ENCODE measurements at places on chromosomes 1 and 21. TPM values are rescaled to one million over a fixed set of nuclear protein-coding genes. Genes with fewer than 3 reads are reported as not detected.

- H3K27me3 ChIP-seq = no peaks in the 10 kb centered on the region
- no peaks in the 10 kb centered on the region for H3K4me1 ChIP-seq
- no peaks in the 10 kb centered on the region for H3K36me3 ChIP-seq
- no peak for DNase-seq
- no peak overlapping the region for H3K27ac ChIP-seq
These were observed 155.0 kb upstream of the RUNX1 start for GRCh38 chr21:35204125-35204524.

- 0 out of 2 replicates have a peak, but pooled peaks cover 3% of the 10 kb centered on the region for H3K27me3 ChIP-seq
- H3K27ac ChIP-seq = no peak overlapping the region
- no peak for DNase-seq
- no peaks in the 10 kb centered on the region for H3K36me3 ChIP-seq
These were observed 15.7 kb upstream of the GLIS1 start for GRCh38 chr1:53754484-53755312.

The AK2 gene
- 213 TPM for total RNA-seq

DNA sequence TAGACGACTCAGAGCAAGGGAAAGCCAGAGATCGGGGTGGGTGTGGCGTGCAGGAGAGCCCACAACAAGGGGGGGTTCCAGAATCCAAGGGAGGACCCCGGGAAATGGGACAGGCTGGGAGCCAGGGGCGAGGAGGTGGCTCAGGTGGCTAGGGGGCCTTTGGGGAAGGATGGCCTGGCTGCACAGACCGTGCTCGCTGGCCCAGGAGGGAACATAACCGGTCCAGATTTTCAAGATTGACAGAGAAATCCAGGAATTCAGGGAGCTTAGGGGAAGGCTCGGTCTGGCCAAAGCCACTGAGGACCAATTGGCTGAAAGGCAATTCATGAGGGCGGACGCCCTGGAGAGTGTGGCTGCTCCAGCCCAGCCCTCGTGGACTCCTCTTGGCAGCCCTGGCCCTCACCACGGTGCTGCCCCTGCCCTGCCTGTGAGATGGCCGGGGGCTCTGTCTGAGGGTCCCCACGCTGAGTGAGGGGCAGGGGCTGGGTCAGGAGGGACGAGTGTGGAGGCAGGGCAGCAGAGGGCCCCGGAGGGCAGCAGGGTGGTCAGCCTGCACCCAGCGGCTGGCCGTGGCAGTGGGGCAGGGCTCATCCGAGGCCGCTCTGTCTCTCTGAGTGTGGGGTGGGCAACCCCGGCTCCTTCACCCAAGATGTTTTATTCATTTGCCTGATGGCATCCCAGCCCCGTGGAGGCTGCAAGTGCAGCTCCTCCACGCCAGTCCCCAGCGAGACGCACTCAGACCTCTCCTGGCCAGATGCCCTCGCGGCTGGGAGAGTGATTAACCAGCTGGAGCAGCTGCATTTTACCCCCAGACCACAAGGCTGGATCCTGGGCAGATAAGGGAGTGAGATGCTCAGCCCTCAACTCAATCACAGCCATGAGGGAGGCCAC lies 5.6 kb upstream of the LRRC3 start:
- no peaks in the 10 kb centered on the region for H3K4me1 ChIP-seq
- H3K36me3 ChIP-seq = no peaks in the 10 kb centered on the region
- H3K27me3 ChIP-seq = no peaks in the 10 kb centered on the region
- H3K27ac ChIP-seq = no peak overlapping the region

The OR2L8 gene
- total RNA-seq = not detected

DNA sequence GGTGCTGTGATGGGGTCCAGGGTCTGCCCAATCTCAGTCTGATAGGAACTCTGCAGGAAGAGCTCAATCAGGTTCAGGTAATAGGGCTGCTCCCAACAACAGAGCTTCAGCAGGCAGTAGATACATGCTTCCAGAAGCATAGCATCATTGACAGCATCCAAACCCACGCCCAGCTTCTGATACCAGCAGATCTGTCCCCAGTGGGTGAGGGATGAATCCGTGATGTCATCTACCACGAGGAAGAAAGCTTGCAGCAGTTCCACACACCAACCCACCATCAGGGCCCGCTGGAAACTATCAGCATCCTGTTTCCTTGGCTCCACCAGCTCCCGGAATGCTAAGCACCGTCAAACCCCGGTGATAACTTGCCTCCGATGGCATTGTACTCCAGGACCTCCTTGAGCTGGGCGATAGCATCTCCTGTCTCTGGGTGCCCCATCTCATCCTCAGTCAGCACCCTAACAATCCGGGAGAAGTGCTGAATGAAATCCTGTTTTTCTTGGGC lies 14.7 kb downstream of the NEK2 start:
- no peak overlapping the region for H3K4me3 ChIP-seq
- H3K4me1 ChIP-seq = no peaks in the 10 kb centered on the region
- H3K27me3 ChIP-seq = no peaks in the 10 kb centered on the region
- no peak for DNase-seq
- H3K36me3 ChIP-seq = peaks cover 17% of the 10 kb centered on the region

GRCh38 chr1:111099289-111099688 lies 40.6 kb downstream of the DRAM2 start:
- DNase-seq = no peak
- no peak overlapping the region for H3K4me3 ChIP-seq
- no peaks in the 10 kb centered on the region for H3K27me3 ChIP-seq
- H3K36me3 ChIP-seq = no peaks in the 10 kb centered on the region
- H3K4me1 ChIP-seq = no peaks in the 10 kb centered on the region

DNA sequence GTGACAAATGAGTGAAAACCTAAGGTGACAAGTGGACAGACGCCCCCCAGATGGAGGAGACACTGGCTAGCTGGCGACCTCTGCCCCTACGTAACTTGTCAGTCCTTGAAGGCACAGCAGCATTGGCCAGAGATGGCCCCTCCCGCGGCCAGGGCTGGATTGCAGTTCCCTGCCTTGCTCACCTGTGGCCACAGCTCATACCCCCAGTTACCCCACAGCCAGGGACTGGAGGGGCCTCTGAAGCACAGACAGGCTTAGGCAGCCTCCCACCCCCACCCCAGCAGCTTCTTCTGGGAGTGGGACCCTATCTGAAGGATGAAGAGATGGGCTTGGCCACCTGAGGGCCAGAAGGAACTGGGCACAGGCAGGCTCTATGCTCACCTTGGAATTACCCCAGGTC lies 3.7 kb downstream of the HES3 start:
- DNase-seq = no peak
- no peaks in the 10 kb centered on the region for H3K27me3 ChIP-seq
- no peaks in the 10 kb centered on the region for H3K36me3 ChIP-seq
- peaks cover 10% of the 10 kb centered on the region for H3K4me1 ChIP-seq
- H3K27ac ChIP-seq = no peak overlapping the region

DNA sequence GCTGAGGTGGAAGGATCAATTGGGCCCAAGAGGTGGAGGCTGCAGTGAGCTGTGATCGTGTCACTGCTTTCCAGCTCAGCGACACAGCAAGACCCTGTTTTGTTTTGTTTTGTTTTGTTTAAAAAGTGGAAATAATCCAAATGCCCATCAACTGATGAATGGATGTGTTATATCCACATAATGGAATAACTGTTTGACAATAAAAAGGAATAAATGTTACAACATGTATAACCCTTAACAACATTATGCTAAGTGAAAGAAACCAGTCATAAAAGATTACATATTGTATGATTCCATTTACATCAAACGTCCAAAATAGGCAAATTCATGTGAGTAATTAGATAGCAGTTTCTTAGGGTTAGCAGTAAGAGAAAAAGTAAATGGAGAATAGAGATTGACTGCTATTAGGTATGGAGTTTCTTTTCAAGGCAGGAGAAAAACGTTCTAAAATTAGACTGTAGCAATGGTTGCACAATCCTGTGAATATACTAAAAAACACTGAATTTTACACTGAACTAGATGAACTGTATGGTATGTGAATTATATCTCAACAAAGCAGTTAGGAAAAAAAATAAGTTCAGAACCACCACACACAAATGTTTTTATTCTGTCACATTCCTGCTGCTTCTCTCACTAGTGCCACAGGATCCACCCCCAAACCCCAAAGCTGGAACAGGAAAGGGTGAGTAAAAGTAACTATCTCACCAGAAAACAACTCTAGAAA lies 15.7 kb downstream of the FOXJ3 start:
- no peak overlapping the region for H3K4me3 ChIP-seq
- H3K27ac ChIP-seq = no peak overlapping the region
- peaks cover 33% of the 10 kb centered on the region for H3K4me1 ChIP-seq

The OPRD1 gene
- total RNA-seq = 5.4 TPM

The IL19 gene
- not detected for total RNA-seq

DNA sequence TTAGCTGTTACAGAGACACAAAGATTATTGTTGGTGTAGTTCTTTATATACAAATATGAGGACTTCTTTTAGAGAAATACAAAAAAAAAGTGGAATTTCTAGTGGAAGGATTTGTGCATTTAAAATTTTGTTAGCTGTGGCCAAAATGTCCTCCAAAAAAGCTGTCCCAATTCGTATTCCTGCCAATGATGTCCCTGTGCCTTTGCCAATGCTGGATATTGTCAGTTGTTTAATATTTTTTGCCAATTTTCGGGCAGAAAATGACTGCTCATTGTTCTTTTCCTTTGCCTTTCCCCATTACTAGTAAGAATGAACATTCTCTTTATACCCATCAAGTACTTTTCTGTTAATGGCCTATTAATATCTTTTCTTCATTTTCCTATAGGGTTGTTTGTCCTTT lies 110.0 kb upstream of the HOOK1 start:
- H3K36me3 ChIP-seq = no peaks in the 10 kb centered on the region
- no peaks in the 10 kb centered on the region for H3K27me3 ChIP-seq
- no peak for DNase-seq
- no peaks in the 10 kb centered on the region for H3K4me1 ChIP-seq
- H3K27ac ChIP-seq = no peak overlapping the region
- H3K4me3 ChIP-seq = no peak overlapping the region

The RIPPLY3 gene
- total RNA-seq = 1.2 TPM
